ENCODE measurements at places on chromosomes 1 and 21. TPM values are rescaled to one million over a fixed set of nuclear protein-coding genes. Genes with fewer than 3 reads are reported as not detected.

UMODL1 gene
- total RNA-seq, result not detected

WNT2B gene
- total RNA-seq, result 4.4 TPM

NHLH2 gene
- total RNA-seq, result not detected

C1orf185 gene
- total RNA-seq, result not detected

TENT5C gene
- total RNA-seq, result 0.92 TPM

PARS2 gene
- 4.9 TPM for total RNA-seq

ST3GAL3 gene
- total RNA-seq, result 20.2 TPM

TNN gene
- total RNA-seq, result 0.06 TPM

ATAD3C gene
- total RNA-seq, result not detected

PLA2G2A gene
- not detected for total RNA-seq

TRIM45 gene
- 3.0 TPM for total RNA-seq

SPRR2B gene
- not detected for total RNA-seq

APP gene
- 1,771 TPM for total RNA-seq

C4BPB gene
- not detected for total RNA-seq

RNU1-1 gene
- total RNA-seq, result under 0.01 TPM
